Foreskin fibroblast (primary cell): ENCODE measurements at places on chromosomes 6 and 20.

DNA sequence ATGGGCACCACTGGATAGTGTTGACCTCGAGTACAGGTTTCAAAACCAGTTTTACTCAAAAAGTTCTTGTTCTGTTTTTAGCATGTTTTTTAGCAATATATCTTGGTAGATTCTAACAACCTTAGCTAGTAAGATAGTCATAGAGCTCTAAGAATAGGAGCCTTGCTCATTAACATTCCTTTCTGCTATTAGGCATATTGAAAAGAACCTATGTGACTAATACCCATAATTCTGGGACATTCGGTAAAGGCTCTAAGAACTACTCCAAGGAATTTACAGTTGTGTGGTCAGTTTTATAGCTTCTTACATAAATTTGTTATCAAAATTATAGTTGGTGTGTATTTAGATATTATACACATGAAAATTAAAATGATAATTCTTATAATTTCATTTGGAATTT lies 11.6 kb downstream of the SLC9A8 start:
- no peak for DNase-seq

DNA sequence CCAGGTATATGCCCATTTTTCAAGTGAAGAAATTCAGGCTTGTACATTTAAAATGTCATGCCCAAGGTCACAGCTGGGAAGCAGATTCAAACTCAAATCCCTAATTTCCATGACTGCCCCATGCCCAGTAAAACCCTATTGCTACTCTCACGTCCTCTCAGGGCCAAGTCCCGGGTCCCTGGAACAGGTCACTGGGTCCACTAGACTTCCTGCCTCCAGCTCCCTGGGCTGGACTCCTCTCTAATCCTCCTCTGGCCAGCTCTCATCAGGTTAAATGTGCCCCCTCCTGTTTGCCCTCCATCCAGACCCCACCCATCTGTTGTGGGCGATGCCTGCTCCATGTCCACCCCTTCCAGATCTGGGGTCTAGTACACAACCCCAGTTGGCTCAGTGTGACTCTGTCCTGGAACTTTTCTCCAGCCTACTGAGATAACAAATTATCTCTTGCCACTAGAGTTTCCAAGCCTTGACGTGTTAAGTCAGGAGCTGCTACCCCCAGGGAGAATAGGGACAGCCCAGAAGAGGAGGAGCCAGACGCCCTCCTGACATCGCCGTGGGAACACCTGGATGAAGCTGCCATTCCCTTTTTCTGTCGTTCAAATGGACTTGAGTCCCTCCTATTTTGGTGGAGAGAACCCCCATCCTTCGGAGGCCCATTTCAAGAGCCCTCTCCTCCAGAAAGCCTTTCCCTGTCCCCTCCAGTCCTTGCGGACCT lies 3.7 kb upstream of the SPDEF start:
- DNase-seq: no peak

- no peak for DNase-seq
These were observed 89.3 kb upstream of the JAG1 start for GRCh38 chr20:10763112-10763511.

DNA sequence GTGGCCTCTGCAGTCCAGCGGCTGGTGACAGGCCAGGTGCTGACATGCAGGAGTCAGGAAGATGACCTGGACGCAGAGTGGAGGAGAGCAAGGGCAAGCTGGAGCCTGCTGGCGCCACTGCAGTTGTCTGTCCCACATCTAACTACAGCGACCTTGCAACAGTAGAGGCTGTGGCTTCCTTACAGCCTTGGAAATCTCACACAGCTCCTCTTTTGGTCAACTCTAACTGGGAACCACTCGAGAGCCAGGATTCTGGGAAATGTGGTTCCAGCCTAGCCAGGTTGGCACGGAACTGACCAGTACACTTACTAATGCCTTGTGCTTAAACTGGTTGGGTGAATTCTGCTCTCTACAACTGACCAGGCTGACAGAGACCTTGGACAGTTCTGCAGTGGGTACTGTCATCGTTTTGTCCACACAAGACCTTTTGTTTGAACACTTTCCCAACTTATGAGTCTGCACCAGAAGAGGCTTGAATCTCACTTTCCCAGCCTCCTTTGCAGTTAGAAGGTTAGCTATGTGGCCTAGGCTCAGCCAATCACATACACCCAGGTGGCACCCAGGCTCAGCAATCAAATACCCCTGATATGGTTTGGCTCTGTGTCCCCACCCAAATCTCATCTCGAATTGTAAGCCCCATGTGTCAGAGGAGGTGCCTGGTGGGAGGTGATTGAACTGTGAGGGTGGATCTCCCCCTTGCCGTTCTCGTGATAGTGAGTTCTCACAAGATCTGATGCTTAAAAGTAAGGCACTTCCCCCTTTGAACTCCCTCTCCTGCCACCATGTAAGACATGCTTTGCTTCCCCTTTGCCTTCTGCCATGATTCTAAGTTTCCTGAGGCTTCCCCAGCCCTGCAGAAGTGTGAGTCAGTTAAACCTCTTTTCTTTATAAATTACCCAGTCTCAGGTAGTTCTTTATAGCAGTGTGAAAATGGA lies 153.5 kb downstream of the ZMYND8 start:
- no peak for DNase-seq

DNA sequence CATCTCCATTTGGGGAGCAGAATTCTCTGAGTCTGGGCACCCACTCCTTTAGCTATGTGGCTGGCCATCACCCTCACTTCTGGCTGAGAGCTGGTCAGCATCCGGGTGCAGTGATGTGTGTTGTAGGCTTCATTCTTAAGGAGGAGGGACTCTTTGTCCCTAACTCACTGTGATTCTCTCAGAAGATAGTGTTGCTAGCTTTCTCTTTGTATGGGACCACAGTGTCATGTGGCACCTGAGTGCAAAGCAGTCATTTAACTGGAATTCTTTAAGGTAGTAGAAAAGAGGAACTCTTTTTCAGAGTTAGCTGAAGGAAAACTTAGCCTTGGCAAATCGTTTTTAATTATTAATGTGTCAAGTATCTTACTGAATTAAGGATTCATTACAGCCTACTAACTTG lies 165.9 kb downstream of the JARID2 start:
- DNase-seq: no peak

DNA sequence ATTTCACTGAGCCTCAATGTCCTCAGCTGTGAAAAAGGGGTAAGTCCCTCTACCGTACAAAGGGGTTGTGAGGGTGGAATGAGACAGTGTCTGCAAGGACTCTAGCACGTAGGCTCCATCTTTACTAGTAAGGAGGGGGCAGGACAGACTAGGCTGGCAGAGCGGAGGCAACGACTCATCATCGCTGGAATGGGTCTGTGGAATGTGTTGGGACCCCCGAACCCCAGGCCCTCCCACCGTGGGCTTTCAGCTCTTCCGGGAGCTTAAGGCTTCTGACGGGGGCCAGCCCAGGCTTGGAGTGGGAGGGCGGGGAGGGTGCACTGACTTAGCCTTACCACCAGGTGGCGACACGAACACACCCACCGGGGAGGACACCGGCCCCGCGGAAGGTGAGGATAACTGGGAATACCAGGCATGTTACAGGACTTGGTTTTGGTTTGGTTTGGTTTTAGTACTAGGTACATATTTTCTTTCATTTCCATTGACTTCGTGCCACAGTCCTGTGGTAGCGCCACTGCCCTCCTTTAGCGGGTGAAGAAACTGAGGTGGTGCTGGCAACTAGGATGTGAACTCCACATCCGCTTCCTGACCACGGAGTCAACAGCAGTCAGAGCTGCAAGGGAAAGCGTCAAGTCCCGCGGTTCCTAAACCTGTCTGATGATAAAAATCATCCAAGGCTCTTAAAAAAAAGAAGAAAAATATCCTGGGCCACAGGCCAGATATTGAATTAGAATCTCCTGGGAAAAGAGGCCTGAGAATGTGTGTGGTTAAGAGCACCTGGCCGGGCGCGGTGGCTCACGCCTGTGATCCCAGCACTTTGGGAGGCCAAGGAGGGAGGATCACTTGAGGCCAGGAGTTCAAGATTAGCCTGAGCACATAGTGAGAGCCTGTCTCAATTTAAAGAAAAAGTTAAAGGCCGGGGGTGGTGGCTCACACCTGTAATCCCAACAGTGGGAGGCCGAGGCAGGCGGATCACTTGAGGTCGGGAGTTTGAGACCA lies 10.3 kb upstream of the TULP1 start:
- DNase-seq: peak; percentile 47

GRCh38 chr20:39674842-39675241 lies 712.7 kb downstream of the DHX35 start:
- no peak for DNase-seq

GRCh38 chr20:58627212-58628072 lies 23.6 kb upstream of the STX16 start:
- no peak for DNase-seq

DNA sequence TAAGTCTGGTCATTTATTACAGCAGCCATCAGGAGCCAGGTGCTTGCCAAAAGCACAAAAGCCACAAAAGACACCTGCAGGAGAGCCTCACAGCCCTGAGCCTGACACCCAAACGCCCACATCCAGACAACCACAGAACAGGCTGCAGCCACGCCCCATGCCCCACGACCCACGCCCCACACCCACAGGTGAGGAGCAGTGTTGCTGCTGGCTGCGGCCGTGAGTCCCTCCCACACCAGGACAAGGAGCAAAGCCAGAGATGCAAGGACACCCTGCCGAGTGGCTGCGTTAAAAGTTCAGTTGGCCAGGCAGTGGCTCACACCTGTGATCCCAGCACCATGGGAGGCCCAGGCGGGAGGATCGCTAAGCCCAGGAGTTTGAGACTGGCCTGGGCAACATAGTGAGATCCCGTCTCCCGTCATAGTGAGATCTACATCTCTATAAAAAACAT lies 43.0 kb downstream of the SLC2A4RG start:
- no peak for DNase-seq

- DNase-seq: no peak
These were observed 148.2 kb upstream of the RIPOR2 start for GRCh38 chr6:25083784-25084507.

DNA sequence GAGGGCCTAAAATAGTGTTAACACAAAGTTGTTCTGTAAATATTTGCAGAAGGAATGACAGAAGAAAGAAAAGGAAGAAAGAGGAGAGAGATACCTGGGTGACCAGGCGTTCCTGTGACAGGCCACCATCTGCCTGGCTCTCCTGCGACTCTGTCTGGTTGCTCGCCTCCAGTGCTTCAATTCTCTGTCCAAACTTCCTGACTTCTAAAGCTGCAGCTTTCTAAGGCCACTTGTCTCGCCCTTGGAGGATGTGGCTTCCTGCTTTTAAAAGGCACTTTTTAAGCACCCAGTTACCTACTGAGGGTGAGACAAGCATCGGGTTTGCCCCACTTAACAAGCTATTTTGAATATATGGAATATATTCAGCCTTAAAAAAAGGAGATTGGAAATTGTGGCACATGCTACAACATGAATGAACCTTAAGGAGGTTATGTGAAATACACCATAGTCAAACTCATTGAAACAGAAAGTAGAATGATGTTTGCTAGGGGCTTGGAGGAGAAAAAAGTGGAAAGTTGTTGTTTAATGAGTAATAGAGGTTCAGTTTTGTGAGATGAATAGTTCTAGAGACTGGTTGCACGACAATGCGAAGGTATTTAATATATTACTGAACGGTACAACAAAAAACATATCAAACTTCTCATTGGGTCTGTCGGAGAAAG lies 32.8 kb downstream of the VIP start:
- no peak for DNase-seq

DNA sequence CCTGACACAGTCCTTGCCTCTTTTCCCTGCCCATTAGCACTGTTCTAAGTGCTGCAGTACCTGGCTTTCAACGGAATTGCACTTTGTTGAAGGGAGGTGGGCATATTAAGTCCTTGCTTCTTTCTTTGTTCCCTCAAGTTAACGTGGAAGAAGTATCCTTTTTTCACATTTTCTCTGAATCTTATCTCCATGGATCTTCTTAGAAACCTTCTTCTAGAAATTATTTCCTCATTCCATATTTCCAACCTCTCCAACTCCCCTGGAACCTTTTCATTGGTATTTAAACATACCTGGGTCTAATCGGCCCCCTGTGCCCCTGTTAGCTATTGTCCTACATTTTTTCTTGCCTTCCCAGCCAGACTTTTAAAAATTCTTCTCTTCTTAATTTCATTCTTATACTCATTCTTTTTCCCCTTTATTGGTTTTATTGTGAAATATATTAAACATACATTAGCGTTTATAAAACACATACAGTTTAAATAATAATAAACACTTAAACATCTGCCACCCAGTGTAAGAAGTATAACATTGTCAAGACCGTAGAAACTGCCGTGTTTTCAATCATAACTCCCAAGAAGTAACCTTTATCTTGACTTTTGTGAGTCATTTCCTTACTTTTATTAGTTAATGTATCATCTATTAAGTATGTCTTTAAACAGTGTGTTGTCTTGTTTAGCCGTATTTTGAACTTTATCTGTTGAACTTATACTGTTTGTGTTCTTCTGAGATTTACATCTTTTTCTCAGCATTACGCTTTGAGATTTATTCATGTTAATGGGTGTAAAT lies 118.2 kb downstream of the CDKAL1 start:
- peak; percentile 43 for DNase-seq
